Fibroblast of skin of back (primary cell): ENCODE measurements at places on chromosomes 16 and 17.

- peak; percentile 91 for DNase-seq
Measured at GRCh38 chr17:82297714-82298537, 19.5 kb downstream of the CD7 start.

DNA sequence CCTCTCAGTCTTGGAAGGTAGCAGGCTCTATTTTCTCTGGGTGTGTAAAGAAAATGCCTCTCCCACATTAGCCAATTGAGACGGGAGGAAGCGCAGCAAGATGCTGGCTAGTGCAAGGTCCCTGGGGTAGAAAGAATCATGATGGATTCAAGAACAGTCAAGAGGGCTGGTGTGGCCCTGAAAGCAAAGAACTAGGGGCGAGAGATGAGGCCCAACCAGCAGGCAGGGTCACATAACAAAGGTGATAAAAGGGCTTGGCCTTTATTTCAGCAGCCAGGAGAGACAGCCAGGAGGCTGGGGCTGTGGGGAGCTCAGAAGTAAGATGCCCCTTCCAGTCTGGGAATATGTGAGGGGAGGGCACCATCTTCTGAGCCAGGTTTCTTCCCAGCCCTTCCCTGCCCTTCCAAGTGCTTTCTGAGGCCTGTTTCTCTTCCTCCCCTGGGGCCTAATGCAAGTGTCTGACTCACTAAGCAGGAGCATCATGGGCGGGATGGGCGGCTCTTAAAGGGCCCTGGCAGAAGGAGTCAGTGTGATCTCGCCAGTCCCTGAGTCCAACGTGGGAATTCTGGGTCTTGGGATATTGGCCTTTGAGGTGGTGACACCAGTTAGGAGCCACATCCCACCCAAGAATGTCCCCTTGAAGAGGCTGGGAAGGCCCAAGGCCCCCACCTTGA is 3.9 kb upstream of the NLRC5 start:
- peak; percentile 93 for DNase-seq

GRCh38 chr17:76189741-76190140 is 48.7 kb upstream of the FOXJ1 start:
- no peak for DNase-seq

GRCh38 chr17:68291836-68292688 is 767 bp downstream of the ARSG start:
- DNase-seq: peak; percentile 56

- DNase-seq: peak; percentile 53
Measured at GRCh38 chr17:41107941-41108450, 2.8 kb downstream of the KRTAP4-9 start.

GRCh38 chr16:69672998-69673713 is 53.2 kb downstream of the NQO1 start:
- DNase-seq: peak; percentile 14

GRCh38 chr17:40112191-40112711 is 9.5 kb upstream of the MSL1 start:
- DNase-seq: no peak

- peak; percentile 59 for DNase-seq
Measured at GRCh38 chr17:39069114-39069756, 82.2 kb downstream of the PLXDC1 start.

DNA sequence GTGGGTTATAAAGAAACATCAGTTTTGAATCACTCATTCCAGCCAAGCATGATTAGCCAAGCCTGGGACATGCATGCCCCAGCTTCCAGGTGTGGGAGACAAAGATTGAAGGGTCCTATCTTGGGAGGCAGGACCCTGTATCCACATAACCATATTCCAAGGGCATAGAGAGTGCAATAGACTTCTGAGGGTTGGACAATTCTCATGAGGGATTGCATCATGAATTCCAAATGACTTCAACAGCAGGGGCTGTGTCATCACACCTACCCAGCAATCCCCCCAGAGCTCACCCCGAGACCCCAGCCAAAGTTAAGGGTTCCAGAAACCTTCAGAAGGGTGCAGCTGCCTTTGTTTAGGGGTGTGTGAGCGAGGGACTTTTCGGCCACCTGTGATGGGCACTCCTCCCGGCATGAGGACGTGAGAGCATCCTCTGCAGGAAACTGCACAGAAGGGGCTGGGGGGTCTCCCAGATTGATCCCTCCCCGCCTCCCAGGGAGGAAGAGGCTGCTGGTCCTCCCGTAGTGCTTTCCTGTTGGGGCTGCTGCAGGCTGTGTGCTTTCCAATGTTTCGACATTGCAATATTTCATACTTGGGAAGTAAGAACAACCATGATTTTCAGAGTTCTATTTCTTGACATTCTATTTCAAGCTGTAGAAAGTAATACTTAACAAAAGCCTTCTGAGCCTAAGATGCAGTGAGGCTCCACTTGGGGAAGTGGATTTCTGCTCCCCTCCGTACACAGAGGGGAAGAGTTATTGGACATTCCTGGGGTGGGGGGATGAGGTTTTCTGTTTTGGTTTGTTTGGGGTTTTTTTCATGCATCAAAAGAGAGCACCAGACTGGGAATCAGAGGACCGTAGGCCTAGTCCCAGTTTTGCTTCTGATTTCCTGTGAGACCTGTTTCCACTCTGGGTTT is 13.3 kb upstream of the PITPNM3 start:
- no peak for DNase-seq

- no peak for DNase-seq
Measured at GRCh38 chr17:73045724-73046123, 46.8 kb downstream of the SLC39A11 start.

- no peak for DNase-seq
Measured at GRCh38 chr16:57970970-57971369, at the start of gene CNGB1. Gene CNGB1 (minus strand): TSS chr16:57971128. CDS start chr16:57967286, 3,842 bp downstream.
